ENCODE measurements at places on chromosomes 2 and 18. TPM values are rescaled to one million over a fixed set of nuclear protein-coding genes. Genes with fewer than 3 reads are reported as not detected.

RFX8 gene
- total RNA-seq: not detected

RHBDD1 gene
- 17.1 TPM for total RNA-seq

ACKR3 gene
- total RNA-seq: 76.3 TPM

MAL gene
- 4.7 TPM for total RNA-seq

EMILIN2 gene
- 33.9 TPM for total RNA-seq

CENPA gene
- total RNA-seq: 1.1 TPM

IL36G gene
- total RNA-seq: not detected

STPG4 gene
- total RNA-seq: 0.46 TPM

SP9 gene
- total RNA-seq: not detected

RAD51AP2 gene
- total RNA-seq: not detected

TWIST2 gene
- total RNA-seq: 136 TPM

WNT6 gene
- total RNA-seq: 0.19 TPM

XRCC5 gene
- total RNA-seq: 112 TPM

ABCA12 gene
- total RNA-seq: not detected

CRYGD gene
- not detected for total RNA-seq

LHCGR gene
- 0.96 TPM for total RNA-seq

NT5C1B gene
- total RNA-seq: not detected

FAM228A gene
- 0.88 TPM for total RNA-seq

NLRC4 gene
- total RNA-seq: 8.9 TPM

ZAP70 gene
- 4.9 TPM for total RNA-seq

FRZB gene
- 4.9 TPM for total RNA-seq

REG3A gene
- total RNA-seq: not detected

GKN1 gene
- total RNA-seq: not detected

SLC30A3 gene
- total RNA-seq: not detected

CCL20 gene
- 3.4 TPM for total RNA-seq

PCARE gene
- total RNA-seq: not detected

CFC1 gene
- total RNA-seq: 0.50 TPM

KLHL14 gene
- total RNA-seq: 0.19 TPM

HOXD12 gene
- total RNA-seq: not detected

GBX2 gene
- not detected for total RNA-seq

CXCR2 gene
- total RNA-seq: 0.60 TPM

MYCN gene
- not detected for total RNA-seq

NGEF gene
- 1.9 TPM for total RNA-seq

AQP12B gene
- not detected for total RNA-seq

ALLC gene
- not detected for total RNA-seq

DUSP19 gene
- total RNA-seq: 1.9 TPM

TEKT4 gene
- not detected for total RNA-seq

MPP4 gene
- 0.95 TPM for total RNA-seq

GTF2A1L gene
- 1.1 TPM for total RNA-seq

CRYGC gene
- total RNA-seq: not detected

ANKRD53 gene
- total RNA-seq: 6.3 TPM

ASIC4 gene
- total RNA-seq: not detected

ACSL3 gene
- 42.4 TPM for total RNA-seq

ITPRIPL1 gene
- total RNA-seq: 6.5 TPM

SNED1 gene
- total RNA-seq: 52.2 TPM

ACMSD gene
- not detected for total RNA-seq

FOXD4L1 gene
- 0.19 TPM for total RNA-seq

RAB12 gene
- total RNA-seq: 74.7 TPM

TMEM198 gene
- total RNA-seq: 3.2 TPM

NOL4 gene
- 0.79 TPM for total RNA-seq

Measured in omental fat pad (tissue), 4 donors.